Heart right ventricle (tissue), 16 donors: ENCODE measurements at places on chromosomes 7 and 10. TPM values are rescaled to one million over a fixed set of nuclear protein-coding genes. Genes with fewer than 3 reads are reported as not detected.

DNA sequence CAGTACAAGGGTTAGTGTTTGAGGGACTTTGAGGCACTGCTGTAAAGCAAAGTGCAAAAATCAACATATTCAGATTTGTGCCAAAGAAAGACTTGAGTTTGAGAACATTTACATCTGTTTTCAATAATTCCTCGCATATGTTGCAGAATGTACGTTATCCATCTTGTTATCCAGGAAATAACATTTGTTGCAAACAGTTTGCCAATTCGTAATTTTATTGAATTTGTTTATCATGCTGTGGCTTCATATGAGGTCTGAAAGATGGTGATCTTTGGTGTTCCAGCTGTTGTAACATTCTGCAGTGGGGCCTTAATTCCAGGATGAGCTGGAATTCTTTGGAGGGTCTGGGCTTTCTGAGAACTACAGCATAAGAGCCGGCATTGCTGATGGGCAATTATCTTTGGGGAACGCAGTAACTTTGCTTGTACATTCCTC lies 396.2 kb downstream of the LRMDA start:
- no peak for DNase-seq

DNA sequence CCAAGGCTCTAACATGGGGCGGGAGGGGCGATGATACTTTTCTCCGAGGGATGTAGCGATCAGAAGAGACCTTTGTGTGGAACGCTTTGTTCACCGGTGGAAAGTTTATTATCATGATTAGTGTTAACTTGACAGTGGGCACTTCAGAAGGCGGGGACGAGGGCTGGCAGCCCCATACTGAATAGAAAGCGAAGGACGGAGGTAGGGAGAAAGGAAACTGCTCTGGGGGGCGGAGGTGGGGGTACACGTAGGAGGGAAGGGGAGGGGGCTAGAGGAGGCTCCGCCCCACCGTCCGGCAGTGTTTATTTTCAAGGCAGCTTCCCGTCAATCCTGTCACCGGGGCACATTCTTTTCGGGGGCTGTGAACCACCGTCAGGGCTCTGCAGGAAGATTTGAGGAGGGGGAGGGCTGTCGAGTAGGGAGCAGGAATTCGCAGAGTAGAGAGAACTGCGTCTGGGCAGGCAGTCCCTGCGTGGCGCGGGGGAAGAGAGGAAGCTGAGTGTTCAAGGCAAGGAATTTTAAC lies 9.4 kb upstream of the NKX2-3 start:
- DNase-seq: no peak

- DNase-seq: no peak
Measured at GRCh38 chr7:145645135-145645515, 471.5 kb upstream of the CNTNAP2 start.

- no peak for DNase-seq
Measured at GRCh38 chr7:2097492-2097891, 135.3 kb downstream of the MAD1L1 start.

DNA sequence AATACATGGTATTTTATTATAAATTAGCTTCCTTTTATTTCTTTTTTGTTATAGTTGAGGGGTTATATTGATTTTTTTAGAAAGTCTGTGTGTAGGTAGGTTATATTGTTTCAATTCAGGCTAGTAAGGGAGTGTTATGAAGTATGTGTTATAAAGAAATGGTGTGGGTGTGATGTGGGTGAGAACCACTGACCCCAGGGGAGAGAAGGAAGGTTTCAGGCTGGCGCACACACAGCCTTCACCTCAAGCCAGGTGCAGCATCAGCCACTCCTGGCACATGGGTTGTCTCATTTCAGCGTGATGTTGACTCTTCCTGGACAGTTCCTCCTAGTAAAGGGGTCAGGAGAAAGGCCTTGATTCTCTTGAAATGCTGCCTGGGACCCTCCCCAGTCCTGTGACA lies 291.3 kb downstream of the POU6F2 start:
- no peak for DNase-seq

GRCh38 chr10:117860823-117861222 lies 185.9 kb downstream of the RAB11FIP2 start:
- no peak for DNase-seq

DNA sequence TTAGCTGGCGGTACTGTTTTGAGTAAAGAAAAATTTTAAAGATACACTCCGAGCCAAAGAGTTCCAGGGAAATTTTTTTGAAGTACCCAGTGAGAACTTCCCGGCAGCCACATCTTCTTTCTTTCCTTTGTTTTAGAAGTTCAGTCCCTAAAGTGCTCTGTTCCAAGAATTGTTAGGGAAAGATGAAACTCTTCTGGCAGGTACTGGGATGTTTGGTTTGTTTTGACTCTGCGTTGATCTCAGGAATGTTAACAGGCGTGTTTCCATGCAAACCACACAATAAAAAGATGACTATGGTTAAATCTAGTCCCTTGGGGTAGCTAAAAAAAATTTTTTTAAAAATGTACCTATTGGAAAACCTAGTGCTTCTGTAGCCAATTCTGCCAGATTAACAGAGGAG lies 224.7 kb upstream of the PHYHIPL start:
- no peak for DNase-seq

DNA sequence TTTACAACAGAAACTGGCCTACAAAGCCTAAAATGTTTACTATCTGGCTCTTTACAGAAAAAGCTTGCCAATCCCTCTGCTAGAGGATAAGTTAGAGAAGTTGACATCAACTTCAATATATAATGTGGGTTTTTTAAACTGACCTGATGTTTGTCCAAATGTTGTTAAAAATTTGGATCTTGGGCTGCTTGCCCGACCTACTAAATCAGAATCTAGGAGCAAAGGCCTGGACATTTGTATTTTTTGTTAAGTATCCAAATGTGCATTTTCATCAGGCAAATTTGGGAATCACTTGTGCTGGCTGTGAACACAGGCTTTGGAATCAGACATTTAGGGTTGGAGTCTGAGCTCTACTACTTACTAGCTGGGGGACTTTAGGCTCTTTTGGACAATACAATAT lies 252.7 kb upstream of the CSTF2T start:
- DNase-seq: no peak

- no peak for DNase-seq
Measured at GRCh38 chr7:4015996-4016395, 666.1 kb upstream of the FOXK1 start.

- DNase-seq: no peak
Measured at GRCh38 chr10:85641479-85642009, 725.1 kb downstream of the GRID1 start.

GRCh38 chr10:133224756-133225372 lies 5.2 kb upstream of the UTF1 start:
- DNase-seq: no peak

DNA sequence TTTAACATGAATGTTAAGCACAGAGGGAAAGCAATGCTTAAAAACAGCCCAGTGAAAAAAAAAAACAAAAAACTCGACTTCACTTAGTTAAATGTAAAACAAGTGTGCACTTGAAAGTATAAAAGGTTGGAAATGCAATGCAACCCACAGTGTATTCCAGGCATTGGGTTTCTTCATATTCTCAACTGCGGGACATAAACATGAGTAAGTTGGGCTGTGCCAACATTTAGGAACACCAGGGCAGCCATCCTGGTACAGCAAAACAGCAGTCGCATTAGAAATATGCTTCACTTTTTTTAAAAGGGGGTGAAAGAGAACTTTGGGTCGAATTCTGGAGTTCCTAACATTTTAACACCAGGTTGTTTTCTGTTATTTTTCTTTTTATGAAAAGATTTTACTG lies 937 bp downstream of the STEAP1 start:
- no peak for DNase-seq

DNA sequence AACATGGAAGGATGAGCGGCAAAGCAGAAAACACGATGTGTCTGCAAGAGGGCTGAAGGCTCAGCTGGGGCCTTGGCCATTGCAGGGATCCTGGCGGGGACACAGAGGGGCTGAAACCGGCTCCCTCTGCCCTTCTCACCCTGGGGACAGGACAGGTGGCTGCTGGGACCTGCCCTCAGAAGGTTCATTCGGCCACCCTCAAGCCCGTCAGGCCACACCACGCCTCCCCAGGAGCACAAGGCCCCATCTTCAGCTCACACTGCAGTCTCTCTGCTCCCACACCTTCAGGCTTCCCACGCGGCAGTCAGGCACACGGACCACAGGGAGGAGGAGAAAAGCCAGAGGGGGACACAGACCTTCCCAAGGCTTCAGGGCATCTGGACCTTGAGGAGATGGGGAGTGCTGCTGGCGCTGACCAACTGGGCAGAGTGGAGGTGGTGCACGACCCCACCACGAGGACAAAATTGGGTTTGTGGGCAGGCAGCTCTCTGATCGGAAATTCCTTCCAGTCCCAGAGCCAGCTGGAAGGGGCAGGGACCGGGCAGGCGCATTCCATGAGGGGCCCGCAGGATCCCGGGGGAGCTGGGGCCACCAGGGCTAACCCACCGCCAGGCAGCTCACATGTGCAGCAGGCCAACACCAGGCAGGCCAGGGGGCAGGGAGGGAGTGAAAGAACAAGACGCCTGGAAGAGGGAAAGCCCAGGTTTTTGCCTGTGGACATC lies 104.0 kb downstream of the MAD1L1 start:
- DNase-seq: no peak

- peak; percentile 89 for DNase-seq
Measured at GRCh38 chr7:30028216-30028748, at the start of gene PLEKHA8. Gene PLEKHA8 (plus strand): TSS chr7:30028412. CDS start chr7:30028763, 351 bp downstream.

GRCh38 chr7:155223503-155223902 lies 74.2 kb upstream of the INSIG1 start:
- no peak for DNase-seq

GRCh38 chr7:92765725-92766124 lies 70.6 kb downstream of the CDK6 start:
- DNase-seq: no peak

Gene FAM25G
- polyA plus RNA-seq: not detected

Gene ANKRD61
- polyA plus RNA-seq: 0.13 TPM

Gene SORCS3
- 0.01 TPM for polyA plus RNA-seq

Gene TSPAN13
- 40.1 TPM for polyA plus RNA-seq

Gene DRGX
- not detected for polyA plus RNA-seq

Gene ZFAND2A
- polyA plus RNA-seq: 32.6 TPM
